ENCODE measurements at places on chromosomes 3 and 15.
A peak's percentile ranks its signal among the peaks of the same experiment; 100 is the strongest.

- DNase-seq = no peak
These were observed 37.6 kb downstream of the SPTSSB start for GRCh38 chr3:161333696-161334095.

DNA sequence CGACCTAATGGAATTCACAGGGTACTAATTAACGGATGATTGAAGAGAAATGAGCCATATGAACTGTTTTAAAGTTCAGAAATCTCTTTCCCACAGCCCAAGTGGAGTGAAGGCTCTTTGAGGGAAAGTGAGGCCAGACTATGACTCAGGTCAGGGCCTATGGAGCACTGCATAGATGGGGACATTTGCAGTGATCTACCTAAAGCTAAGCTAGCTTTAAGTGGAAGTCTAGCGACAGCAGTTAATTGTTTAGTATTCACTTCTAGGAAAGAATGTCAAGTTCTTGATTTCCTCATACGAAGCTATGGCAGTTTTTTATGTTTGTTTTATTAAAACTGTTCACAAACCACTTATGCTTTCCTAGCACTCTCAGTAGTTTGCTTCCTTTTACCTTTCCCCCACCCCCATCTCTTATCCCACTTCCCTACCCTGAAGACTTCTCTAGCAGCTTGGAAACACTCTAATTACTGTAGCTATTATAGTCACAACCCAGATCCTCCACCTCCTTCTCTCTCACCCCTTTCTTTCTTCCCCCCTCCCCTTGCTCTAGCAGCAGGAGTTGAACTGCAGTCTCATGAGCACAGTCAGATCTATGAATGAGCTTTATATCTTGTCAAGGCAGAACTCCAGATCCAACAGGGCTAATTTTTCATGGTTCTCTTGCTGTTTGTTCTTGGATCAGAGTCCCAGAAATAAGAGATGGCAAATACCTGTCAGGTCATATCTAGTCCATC, 6.2 kb downstream of the ZNF609 start:
- DNase-seq = no peak

DNA sequence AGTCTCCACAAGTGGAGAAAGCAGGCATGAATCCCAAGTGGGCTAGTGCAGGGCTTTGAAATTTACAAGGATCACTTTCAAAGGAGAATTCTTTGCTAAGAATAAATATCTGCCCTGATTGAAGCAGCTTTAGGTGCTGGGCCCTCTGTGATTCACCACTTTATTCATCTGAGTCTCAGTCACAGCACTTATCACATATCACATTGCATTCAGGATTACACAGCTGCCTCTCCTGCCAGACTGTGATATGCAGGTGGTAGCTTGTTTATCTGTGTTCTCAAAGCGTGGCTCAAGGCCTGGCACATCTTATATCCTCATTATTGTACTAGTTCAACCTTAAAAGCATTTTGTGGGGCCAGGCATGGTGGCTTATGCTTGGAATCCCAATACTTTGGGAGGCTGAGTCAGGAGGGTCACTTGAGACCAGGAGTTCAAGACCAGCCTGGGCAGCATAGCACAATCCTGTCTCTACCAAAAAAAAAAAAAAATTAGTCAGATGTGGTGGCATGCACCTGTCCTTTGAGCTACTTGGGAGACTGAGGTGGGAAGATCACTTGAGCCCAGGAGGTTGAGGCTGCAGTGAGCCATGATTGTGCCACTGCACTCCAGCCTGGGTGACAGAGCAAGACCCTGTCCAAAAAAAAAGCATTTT, 156.9 kb upstream of the EIF1B start:
- DNase-seq = no peak

DNA sequence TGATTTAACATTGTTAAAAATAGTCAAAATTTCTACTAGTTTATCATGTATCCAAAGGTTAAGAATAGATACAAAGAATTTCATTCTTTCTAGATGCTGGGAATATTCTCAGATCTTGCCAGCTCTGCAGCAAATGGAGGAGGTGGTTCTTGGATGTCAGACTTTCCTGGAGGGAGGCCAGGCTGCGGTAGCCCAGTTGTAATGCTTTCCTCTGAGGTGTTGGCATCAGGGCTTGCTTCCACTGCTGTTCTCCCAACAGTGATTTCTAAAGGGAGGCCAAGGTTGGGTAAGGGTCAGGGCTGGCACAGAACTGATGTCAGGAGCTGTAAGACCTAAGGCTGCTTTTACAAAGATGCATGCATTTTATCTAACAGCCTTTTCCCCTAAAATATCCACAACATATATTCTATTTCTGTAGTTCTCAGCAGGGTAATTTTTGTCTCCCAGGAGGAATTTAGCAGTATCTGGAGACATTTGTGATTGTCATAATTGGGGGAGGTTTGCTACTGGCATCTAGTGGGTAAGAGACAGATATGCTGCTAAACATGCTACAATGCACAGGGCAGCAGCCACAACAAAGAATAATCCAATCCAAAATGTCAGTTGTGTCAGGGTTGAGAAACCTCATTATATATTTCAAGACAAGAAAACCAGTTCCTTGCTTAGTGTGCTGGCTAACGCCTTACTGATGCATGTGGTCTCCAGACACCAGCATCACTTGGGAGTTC, 42.0 kb upstream of the SPTSSB start:
- DNase-seq = peak; percentile 55

DNA sequence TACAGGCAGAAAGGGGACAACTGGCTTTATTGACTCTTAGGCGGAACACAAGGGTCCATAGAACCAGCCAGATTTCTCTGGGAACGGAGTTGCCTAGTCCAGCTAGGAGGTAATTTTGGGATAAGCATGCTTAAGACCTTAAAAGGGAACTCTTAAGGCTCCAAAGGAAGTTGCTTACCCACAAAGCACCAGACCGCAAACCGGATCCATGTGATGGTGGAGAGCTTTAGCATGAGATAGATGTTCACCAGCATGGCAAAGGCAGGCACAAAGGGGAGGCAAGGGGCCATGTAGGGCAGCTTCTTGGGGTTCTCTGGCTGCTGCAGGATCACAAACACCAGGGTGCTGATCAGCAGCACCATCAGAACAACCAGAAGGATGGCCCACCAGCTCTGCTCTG, 61.4 kb downstream of the CLDN11 start:
- no peak for DNase-seq

GRCh38 chr15:75583701-75584100, 4.6 kb upstream of the PTPN9 start:
- no peak for DNase-seq

DNA sequence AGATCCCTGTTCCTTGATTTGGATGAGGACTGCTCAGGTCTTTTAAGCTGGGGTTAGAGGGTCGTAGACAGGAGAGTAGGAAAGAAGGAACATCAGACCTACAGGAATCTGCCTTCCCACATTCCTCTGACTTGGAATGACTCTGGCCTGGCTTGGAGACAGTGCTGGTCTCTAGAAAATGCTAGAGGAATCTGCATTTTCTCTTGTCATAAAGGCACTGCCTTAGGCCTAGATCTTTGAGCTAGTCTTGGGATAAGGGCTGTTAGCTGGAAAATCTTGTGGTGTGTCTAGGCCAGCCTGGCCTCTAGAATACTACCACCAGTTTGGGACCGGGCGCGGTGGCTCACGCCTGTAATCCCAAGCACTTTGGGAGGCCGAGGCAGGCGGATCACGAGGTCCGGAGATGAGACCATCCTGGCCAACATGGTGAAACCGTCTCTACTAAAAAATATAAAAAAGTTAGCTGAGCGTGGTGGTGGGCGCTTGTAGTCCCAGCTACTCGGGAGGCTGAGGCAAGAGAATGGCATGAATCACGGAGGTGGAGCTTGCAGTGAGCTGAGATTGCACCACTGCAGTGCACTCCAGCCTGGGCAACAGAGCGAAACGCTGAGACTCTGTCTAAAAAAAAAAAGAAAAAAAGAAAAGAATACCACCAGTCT, 17.3 kb upstream of the BSN start:
- DNase-seq = no peak

- no peak for DNase-seq
These were observed 8.7 kb downstream of the ADPGK start for GRCh38 chr15:72774696-72775383.

DNA sequence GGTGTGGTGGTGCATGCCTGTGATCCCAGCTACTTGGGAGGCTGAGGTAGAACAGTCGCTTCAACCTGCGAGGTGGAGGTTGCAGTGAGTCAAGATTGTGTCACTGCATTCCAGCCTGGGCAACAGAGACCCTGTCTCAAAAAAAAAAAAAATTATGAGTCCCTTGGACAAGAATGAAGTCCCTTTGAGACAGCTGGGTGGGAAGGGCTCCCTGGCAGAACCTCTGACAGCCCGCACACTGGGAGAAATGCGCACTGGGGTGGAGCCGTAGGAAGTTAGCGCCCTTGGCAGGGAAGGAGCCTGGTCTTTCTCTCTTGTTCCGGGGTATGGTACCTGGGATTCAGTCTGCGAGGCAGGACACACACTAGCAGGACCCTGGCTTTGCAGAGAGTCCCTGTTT, 51.4 kb downstream of the SLC30A4 start:
- no peak for DNase-seq

- DNase-seq = peak; percentile 74
These were observed 473.3 kb downstream of the CADM2 start for GRCh38 chr3:85432081-85432480.

- DNase-seq = peak; percentile 37
These were observed 200.5 kb downstream of the AKAP13 start for GRCh38 chr15:85580879-85581278.

DNA sequence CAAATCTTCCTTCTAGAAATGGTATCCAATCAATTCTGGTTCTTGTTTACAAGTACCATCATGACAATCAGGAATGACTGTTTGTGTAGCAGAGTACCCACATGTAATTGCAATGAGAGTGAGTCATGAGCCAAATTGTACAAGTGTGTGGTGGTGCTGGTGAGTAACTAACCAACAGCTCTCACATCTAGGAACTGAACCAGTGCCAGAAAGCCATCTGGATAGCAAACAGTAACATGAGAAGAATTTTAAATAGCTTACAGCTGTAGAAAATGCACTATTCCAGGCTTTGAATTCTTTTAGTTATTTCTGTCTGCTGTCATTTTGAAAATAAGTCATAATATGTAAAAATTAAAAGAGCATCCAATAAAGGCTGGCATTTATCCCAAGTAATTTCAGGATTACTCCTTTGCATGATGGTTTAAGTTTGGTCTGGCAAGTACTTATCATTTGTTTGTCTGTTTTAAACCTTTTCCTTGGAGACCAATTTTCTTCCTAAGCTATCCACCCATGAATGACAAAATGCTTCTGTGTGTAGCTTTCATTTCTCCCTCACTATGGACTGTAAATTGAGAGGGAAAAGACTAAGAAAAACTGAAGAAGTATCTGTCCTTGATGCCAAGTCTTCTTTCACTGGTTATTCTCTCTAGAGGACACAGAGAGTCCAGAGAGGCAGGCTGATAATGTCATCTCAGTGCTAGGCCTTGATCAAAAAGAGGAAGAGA, 60.0 kb downstream of the PIK3CB start:
- DNase-seq = peak; percentile 99

- DNase-seq = peak; percentile 24
These were observed 11.9 kb upstream of the CD200R1L start for GRCh38 chr3:112858410-112859069.

DNA sequence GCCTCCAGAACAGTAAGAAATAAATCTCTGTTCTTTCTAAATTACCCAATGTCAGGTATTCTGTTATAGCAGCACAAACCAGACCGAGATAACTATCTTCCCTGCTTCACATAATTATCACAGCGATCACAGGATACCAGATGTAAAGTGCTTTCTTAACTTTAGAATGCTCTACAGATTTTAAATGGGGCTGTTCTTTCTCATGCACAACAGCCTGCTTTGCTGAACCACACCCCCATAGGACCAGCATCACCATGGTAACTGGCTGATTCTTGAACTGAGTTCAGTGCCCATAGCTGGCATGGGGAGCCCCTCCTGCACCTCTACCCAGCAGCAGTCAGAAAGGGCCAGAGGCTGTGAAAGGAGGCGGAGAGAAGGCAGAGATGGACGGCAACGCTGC, 7.8 kb downstream of the CD80 start:
- DNase-seq = no peak

DNA sequence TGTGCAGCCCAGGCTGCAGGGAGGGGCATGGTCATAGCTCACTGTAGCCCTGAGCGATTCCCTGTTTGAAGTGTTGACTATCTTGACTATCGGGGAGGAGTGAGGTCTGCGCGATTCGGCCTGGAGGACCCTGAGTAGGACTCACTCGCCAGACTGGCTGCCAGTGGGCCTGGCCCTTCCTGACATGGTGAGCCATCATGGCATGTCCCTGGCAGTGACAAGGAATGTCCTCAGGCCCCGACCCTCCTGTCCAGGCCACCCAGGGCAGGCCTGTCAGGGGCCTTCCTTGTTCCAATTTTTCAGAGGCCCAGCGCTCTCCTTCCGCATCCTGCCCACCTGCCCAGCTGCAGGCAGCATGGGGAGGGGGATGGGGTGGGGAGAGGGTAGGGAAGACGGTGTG, 5.2 kb upstream of the OCA2 start:
- DNase-seq = no peak

DNA sequence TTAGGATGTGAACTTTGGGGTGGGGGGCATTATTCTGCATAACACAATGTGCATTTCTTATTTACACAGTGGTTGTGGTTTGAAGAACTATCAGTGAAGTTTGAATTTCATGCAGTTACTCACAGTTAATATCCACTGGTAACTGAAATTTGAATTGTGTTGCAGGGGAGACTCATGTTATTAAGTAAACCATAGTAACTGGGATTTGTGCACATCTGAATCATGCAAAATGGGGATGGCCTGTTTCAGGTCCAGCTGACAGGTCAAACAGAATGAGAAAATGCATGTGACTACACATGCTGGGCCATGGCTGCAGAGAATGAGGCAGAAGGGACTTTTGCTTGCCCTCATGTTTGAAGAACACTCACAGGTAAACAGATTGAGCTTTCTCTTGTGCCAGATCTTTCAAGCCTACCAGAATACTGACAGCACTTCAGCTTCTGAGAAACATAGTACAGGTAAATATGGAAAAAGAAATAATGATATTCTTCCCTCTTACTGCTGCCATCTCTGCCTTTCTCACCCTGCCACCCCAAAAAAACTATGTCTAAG, 115.0 kb downstream of the POLQ start:
- no peak for DNase-seq

GRCh38 chr3:72697717-72698116, 150.5 kb downstream of the SHQ1 start:
- DNase-seq = no peak

- no peak for DNase-seq
These were observed 45.3 kb upstream of the EIF5A2 start for GRCh38 chr3:170953736-170954135.

DNA sequence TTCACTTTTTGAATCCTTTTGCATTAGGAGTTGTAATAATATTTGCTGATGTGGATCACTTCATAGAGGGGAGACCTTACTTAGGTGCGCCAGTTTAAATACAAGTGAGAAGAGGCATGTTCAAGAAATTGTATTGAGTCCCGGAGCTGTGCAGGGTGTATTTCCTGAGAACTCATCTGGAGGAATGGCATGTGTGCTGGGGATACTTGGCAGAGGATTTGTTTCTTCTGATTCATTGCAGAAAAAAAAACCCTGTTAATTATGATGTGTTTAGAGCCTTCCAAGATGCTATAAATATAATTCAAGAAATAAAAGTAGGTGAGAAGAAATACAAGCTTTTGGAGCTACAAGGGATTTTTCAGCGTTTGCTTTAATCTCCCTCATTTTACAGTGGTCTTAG, 97.6 kb downstream of the TPRG1 start:
- no peak for DNase-seq

- DNase-seq = peak; percentile 67
These were observed 72.8 kb downstream of the SLC9A9 start for GRCh38 chr3:143775459-143775858.
